Stimulated activated CD4-positive, alpha-beta T cell treated with anti-CD3 and anti-CD28 coated beads, Interleukin-12 subunit alpha, Interleukin-12 subunit beta, amount 100 ng/mL, for 4 hours (primary cell): ENCODE measurements at places on chromosomes 12 and 14.

GRCh38 chr12:120761519-120761934 is 35.9 kb downstream of the ACADS start:
- no peak for DNase-seq

DNA sequence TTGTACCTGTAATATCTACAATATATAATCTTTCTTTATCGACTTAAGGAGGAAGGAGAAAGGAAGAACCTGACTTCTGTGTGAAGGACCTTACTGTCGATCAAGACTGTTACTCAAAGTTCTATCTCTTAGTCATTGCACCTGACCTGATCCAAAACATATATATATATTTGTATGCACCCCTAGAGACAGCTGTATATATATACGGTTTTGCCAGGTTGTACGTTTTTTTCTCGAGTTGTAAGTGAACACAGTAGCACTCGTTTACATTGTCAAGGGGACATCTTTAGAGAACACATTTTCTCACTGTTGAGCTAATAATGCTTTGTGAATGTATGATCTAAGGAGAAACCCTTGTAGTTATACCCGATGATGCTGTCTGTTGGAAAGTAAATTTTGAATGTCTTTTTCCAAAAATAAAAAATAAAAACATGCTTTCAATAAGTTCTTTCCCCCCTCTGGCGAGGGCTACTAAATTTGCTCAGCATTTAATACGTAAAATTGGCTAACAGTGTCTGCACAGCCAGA is 536 bp upstream of the SLC35E3 start:
- no peak for DNase-seq

- DNase-seq, result no peak
Measured at GRCh38 chr12:45235087-45236025, 19.5 kb downstream of the ANO6 start.

DNA sequence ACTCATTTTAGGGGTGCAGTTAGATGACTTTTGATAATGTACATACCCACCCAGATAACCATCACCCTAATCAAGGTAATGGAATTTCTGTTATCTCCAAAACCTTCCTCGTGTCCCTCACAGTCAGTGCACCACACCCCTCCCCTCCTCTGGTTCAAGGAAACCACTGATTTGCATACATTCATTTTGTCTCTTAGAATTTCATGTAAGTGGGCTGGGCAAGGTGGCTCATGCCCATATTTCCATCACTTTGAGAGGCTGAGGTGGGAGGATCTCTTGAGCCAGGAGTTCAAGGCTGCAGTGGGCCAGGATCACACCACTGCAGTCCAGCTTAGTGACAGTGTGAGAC is 15.7 kb downstream of the ADIPOR2 start:
- DNase-seq, result no peak

DNA sequence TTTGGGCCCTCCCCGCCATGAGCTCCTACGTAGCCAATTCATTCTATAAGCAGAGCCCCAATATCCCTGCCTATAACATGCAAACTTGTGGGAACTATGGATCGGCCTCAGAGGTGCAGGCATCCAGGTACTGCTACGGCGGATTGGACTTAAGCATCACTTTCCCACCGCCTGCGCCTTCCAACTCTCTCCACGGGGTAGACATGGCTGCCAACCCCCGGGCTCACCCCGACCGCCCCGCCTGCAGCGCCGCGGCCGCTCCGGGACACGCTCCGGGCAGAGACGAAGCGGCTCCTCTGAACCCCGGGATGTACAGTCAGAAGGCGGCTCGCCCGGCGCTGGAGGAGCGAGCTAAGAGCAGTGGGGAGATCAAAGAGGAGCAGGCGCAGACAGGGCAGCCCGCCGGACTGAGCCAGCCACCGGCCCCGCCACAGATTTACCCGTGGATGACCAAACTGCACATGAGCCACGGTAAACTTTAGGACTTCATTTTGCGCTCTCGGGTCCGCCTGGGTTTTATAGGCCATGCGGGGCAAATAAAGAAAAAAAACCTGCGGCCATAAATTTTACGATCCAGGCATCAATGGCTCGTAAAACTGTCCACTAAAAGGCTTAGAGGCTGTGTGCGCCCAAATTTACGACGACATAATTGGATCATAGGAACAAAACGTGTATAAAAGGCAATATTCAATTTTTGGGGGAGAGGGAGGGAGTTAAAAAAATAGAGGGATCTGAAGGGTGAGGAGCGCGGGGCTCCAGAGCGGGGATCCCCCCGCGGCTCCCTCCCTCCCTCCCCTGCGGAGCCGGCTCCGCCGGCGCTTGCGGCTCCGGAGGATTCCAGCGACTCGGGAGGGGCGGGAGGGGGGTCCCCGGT is 493 bp downstream of the HOXC5 start:
- DNase-seq, result no peak

- no peak for DNase-seq
Measured at GRCh38 chr12:9960590-9960989, 10.6 kb upstream of the CLEC12A start.

DNA sequence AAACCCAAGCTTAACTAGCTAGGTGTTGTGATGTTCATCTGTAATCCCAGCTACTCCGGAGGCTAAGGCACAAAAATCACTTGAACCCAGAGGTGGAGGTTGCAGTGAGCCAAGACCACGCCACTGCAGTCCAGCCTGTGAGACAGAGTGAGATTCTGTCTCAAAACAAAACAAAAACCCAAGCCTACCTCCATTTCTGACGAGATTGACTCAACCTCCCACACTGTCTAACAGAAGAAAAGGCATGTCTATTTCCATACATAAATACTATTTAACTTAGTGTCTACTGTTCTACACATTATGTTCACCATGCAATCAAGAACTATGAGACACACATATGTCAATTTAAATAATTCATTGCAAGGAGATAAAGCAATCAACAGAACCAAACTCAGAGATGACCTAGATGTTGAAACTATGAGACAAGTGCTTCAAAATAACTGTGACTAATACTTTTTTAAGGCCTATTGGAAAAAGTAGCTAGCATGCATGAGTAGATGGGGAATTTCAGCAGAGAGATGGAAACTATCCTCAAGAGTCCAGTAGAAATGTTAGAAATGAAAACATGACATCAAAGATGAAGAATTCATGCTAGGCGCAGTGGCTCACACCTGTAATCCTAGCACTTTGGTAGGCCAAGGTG is 75.9 kb upstream of the DHRS4 start:
- no peak for DNase-seq

DNA sequence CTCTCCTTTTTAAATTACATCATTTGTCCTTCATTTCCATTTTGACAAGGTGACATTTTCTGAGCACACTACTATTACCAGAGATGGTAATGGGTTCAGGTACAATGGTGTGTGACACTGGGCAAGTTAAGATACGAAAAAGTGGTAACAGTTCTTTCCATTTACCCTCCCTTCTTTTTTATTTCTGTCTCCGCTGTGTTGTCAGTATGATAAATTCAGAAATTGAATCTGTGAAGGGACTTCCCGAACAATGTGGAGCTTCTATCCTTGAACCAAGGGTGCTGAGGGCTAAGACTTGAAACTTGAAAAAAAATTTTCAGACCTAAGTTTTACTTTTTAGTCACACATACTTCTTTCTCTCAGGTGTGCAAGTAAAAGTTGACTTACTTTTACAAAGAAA is 103.7 kb downstream of the ERC1 start:
- no peak for DNase-seq

GRCh38 chr12:115210533-115211252 is 526.7 kb upstream of the TBX3 start:
- DNase-seq, result no peak

DNA sequence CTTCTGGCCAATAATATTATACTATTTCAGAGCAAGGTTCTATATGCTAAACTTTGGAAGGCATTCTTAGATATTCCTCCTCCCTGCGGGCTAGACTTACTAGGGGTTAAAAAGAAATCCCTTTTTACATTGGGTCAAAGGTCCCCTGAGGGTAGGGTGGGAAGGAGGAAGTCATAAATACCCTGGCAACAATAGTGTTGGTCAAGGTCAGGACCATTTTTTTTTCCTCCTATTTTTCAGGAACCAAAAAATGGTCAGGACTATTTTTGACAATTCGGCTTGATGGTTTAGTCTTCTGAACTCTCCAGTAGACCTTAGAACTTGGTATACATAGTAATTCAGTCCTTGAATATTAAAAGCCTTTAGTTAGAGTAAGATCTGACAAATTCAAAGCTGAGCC is 4.5 kb upstream of the NANOG start:
- DNase-seq, result no peak

GRCh38 chr14:81682134-81682533 is 148.5 kb upstream of the SEL1L start:
- DNase-seq, result no peak

DNA sequence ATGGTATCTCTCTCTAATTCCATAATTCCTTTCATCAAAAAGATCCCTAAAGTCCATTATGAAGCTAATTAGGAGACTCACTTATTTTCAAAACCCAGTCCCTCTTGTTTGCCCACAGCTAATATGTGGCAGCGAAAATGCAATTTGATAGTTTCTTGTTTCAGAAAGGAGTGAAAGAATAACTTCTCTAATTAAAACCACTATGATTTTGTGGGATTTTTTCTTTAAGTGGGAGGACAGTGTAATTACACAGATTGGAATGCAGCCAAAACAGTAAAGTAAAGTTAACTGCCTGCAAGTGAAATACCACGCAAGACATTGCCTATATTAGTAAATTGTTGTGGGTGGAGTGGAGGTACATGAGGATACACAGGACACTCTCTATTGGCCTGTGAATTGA is 50.0 kb downstream of the PTPRO start:
- no peak for DNase-seq
